Stomach (tissue), 19 donors: ENCODE measurements at places on chromosomes 12 and 14.

- no peaks in the 10 kb centered on the region for H3K36me3 ChIP-seq
- no peaks in the 10 kb centered on the region for H3K27me3 ChIP-seq
- no peaks in the 10 kb centered on the region for H3K4me1 ChIP-seq
- no peak overlapping the region for H3K27ac ChIP-seq
- no peak overlapping the region for H3K4me3 ChIP-seq
- no peak for DNase-seq
These were observed 64.0 kb downstream of the PIWIL1 start for GRCh38 chr12:130401703-130402102.

GRCh38 chr12:79873201-79873600, 61.7 kb downstream of the PPP1R12A start:
- DNase-seq: no peak
- H3K27me3 ChIP-seq: no peaks in the 10 kb centered on the region
- no peak overlapping the region for H3K4me3 ChIP-seq
- peaks cover 90% of the 10 kb centered on the region for H3K4me1 ChIP-seq

DNA sequence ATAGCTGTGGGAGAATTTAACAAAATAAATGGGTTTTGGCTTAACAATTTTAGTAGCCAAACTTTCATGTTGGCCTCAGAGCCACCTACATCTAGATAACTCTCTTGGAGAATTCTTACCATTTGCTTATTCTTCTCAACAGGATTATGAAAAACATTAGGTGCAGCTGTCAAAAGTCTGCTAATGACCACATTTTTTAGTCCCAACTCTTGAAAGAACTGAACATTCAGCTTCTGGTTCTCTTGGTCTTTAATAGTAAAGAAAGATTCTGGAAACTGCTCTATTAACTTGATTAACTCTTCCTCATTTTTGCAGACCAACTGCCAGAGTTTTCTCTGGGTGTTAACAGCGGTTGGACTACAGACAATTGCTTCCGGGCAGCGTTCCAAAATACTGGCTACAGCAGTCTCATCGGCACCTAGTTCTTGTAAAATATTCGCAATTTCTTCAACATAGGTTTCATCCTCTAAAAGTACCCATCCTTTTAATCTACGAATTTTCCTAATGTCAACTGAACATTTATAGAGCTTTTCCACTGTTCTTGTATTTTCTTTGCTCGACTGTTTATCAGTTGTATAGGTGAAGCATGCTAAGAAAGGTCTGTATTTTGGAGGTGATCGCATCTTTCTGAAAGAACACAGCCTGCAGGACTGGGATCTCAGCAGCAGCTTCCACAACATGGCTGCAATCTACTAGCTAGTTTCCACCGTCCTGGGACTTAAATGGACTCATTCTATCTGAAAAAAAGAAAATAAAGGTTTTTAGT, 8.7 kb downstream of the MTERF2 start:
- no peaks in the 10 kb centered on the region for H3K27me3 ChIP-seq
- H3K36me3 ChIP-seq: no peaks in the 10 kb centered on the region
- H3K4me1 ChIP-seq: peaks cover 84% of the 10 kb centered on the region
- peak; percentile 69 for DNase-seq

DNA sequence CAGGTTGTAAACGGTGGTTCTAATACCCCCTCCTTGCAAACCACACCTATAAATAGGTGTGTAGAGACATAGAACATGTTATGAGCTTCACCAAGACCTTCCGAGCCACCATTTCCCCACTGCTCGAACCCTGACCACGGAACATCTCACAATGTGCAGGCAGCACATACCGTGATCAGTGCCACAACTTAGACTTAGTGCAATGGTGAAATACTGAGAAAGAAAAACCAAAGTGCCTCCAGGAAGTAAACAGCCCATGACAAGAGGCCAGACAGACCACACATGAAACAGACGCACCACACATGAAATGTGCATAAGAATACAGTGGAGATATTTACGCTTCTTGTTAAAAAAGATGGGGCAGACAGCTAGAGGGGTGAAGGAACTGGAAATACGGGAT, 166.9 kb upstream of the CCND2 start:
- DNase-seq: no peak
- H3K4me3 ChIP-seq: no peak overlapping the region
- H3K36me3 ChIP-seq: no peaks in the 10 kb centered on the region
- peaks cover 14% of the 10 kb centered on the region for H3K27me3 ChIP-seq
- H3K27ac ChIP-seq: no peak overlapping the region
- H3K4me1 ChIP-seq: no peaks in the 10 kb centered on the region

- H3K4me3 ChIP-seq: no peak overlapping the region
- H3K36me3 ChIP-seq: peaks cover 12% of the 10 kb centered on the region
- H3K27me3 ChIP-seq: no peaks in the 10 kb centered on the region
- no peak overlapping the region for H3K27ac ChIP-seq
- DNase-seq: no peak
These were observed 32.9 kb downstream of the TSPAN8 start for GRCh38 chr12:71124835-71125460.
